NCI-H187 treated with DMSO at 0.1 percent for 48 hours (cell line): ENCODE measurements at places on chromosomes 7 and 10.

DNA sequence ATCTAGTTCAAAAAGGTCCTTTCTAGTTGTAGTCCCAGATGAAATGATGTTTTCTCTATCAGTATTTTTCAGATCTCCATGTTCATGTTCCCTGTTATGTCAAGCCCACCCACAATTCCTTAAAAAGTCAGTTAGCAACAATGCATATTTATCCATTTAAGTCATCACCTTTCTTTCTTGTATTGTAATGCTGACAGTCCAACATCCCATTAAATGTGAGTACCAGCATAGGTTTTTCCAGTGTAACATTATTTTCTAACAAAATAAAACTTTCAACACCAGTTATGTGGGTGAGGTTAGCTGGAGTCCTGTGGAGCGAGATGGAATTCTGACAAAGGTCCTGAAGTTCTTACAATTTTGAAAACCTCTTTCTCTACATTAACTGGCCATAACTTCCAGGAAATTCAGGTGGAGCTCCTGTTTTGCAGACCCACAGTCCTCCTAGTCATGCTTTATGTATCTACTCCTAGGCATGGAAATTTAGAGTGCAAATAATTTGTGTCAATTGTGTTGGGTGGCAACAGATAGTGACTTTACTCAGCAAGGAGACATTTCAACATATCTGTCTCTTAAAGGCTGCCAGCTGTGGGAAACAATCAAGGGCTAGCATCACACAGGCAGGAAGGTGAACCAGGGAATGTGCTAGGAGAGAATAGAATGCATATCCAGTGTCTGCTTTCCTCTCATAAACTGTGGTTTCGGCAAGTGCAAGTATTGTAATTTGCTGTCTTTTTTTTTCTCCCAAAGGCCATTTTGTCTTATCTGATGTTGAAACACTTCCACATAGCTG is 162.6 kb downstream of the MTERF1 start:
- no peak for DNase-seq

DNA sequence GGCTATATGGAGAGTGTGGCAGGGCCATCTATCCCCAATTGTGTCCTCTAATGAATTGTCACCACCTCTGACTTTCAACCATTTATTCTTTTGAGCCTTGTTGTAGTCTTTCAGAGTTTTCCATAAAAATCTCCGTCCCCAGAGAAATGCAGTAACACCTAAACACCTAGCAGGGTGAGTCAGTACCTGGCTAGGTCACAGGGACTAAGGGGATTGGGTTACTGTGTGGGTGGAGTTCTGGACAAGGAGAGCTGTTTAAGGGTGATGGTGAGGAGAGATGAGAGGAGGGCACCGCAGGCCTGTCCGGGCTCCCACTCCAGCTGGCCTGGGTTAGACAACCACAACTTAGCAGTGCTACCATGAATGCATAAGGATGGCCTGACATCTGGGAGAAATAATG is 186.2 kb upstream of the LYZL1 start:
- no peak for DNase-seq

DNA sequence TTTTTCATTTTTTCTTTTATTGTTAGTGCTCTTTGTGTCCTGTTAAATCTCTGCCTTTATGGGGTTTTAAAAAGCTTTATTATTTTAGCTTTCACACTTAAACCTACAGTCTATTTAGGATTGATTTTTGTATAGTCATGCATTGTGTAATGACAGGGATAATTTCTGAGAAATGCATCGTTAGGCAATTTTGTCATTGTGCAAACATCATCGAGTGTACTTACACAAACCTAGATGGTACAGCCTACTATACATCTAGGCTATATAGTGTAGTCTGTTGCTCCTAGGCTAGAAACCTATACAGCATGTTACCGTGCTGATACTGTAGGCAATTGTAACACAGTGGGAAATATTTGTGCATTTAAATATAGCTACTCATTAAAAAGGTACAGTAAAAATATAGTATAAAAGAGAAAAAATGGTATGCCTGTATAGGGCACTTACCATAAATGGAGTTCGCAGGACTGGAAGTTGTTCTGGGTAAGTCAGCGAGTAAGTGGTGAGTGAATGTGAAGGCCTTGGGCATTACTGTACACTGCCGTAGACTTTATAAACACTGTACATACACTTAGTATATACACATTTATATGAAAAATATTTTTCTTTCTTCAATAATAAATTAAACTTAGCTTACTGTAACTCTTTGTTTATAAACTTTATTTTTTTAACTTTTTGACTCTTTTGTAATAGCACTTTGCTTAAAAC is 16.0 kb downstream of the UBE2D1 start:
- DNase-seq = no peak

- no peak for DNase-seq
Measured at GRCh38 chr10:84308481-84309304, 19.7 kb upstream of the CCSER2 start.

GRCh38 chr10:93917064-93917391 is 23.2 kb downstream of the SLC35G1 start:
- DNase-seq = no peak

DNA sequence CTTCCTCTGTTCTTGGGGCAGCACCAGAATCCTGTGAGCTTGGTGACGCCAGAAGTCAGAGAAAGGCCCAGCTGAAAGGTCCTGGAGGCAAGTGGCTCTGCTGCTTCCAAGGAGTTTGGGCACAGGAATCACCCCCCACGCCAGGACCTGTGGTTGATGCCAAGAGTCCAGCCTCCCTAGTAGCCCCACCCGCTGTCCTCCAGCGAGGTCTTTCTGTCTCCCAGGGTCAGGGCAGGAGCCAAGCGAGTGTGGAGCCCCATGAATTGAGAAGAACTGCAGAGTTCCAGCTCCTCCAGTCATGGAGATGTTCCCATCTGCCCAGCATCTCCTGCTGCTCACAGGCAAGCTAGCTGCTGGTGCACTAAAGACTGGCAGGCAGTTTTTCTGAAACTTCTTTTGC is 631.7 kb upstream of the MGMT start:
- no peak for DNase-seq

DNA sequence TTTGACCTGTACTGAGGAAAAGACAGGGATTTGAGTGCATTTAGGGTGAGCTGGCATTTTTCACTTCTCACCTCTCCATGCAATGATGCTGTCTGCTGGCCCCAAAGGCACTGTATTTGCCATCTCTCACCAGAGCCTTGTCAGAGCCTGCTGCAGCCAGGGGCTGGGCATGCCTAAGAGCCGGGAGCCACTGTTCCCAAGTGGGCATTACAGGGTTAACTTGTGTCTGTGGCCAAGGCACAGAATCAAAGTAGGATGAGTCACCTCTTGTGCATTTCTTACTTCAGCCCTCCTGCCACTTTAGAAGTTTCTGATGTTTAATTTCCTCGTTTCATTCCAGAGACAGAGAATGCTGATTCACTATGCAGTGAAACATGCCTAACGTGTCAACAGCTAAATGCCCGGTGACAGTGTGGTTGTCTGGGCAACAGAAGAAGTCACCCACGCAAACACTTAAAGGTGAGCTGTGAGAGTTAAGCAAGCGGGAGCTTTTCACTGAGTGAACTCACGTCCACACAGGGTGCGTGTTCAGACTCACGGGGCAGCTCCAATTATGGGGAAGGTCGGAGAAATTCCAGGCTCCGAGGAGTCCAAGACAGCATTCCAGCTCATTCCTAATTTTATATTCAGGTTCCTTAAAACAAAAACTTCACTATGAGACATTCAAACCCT is 57.1 kb upstream of the IGFBP3 start:
- DNase-seq = no peak

- no peak for DNase-seq
Measured at GRCh38 chr10:101397140-101397539, 43.2 kb downstream of the BTRC start.

DNA sequence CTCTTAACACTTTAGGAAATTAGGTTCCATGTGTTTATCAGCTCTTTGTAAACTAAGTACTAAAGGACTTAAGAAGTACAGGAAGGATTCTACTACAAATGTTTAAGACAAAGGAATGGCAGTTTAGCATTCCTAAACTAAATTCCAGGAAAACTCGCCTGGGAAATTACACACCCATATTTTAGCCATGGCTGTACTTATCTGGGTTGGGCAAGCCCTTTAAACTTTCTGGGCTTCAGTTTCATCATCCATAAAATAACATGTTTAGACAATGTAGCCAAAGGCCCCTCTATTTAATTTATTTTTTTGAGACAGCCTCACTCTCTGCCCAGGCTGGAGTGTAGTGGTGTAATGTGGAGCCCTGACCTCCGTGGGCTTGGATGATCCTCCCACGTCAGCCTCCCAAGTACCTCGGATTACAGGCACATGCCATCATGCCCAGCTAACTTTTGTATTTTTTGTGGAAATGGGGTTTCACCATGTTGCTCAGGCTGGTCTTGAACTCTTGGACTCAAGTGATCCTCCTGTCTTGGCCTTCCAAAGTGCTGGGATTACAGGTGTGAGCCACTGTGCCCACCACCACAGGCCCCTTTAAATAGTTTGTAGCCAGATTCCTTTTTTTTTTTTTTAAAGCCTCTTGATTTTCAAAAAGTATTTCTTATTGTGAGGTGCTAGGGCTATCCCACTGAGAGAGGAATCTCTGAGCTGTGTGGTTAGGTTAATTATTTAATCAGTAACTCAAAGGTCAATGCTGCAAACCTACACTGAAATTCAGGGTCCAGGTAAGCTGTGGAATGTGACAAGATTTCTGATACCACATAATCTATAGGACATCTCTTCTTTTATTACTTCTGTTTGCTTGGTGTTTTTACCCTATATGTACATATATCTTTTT is 32.1 kb downstream of the TMEM60 start:
- no peak for DNase-seq

- DNase-seq = no peak
Measured at GRCh38 chr7:137867289-137867688, 20.5 kb upstream of the DGKI start.

- no peak for DNase-seq
Measured at GRCh38 chr7:143914938-143915652, 13.1 kb upstream of the TCAF1 start.

- DNase-seq = no peak
Measured at GRCh38 chr7:46291050-46291438, 370.0 kb upstream of the IGFBP3 start.

GRCh38 chr10:19964625-19965024 is 148.4 kb downstream of the PLXDC2 start:
- DNase-seq = no peak

GRCh38 chr7:142583446-142583845 is 165.8 kb upstream of the PRSS1 start:
- no peak for DNase-seq
